ENCODE measurements at places on chromosomes 3 and 15.

GRCh38 chr3:39780352-39780751 is 29.1 kb upstream of the MYRIP start:
- DNase-seq: no peak

GRCh38 chr3:145384307-145384706 is 776.7 kb downstream of the PLOD2 start:
- no peak for DNase-seq

- no peak for DNase-seq
Measured at GRCh38 chr3:140553591-140553990, 124.3 kb upstream of the TRIM42 start.

DNA sequence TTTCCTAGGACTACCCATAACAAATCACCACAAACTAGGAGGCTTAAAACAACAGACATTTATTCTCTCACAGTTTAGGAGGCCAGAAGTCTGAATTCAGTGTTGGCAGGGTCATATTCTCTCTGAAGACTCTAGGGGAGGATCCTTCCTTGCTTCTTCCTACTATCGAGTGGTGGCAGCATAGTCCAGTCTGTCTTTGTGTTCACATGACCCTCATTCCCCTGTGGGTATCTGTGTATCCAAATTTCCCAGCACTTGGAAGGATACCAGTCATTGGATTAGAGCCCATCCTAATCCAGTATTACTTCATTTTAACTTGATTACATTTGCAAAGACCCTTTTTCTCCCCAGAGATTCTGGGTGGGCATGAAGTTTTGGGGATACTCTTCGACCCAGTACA is 63.8 kb downstream of the GMPS start:
- no peak for DNase-seq

GRCh38 chr15:52113235-52113634 is 660 bp upstream of the BCL2L10 start:
- no peak for DNase-seq

DNA sequence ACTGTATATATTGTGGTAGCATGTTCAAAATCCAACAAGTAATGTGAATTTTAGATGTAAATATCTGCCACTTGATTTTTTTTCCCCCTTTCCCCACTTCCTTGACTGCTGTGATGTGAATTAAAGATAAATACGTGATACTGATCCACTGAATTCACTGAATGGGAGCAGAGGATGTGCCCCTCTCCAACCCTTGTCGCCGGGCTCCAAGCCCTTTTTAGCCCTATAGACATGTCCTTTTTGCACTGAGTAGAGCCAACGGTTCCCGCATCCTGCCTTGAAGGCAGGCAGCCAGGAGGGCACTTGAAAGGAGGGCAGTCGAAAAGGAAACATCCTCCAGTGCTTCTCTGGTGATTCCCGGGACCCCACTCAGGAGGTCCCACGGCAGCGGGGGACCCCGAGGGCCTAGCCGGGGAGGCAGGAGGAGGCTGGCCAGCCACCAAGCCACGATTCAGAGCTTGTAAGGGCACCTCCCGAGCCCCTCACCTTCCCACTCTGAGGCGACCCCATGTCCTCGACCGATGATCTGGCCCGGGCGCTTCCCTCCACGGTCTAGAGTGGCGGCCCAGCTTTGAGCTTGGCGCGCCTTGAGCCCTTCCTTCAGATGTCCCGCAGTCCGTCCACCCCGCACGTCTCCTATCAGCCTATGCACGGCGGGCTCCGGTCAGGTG is 901 bp upstream of the MANF start:
- DNase-seq: no peak

DNA sequence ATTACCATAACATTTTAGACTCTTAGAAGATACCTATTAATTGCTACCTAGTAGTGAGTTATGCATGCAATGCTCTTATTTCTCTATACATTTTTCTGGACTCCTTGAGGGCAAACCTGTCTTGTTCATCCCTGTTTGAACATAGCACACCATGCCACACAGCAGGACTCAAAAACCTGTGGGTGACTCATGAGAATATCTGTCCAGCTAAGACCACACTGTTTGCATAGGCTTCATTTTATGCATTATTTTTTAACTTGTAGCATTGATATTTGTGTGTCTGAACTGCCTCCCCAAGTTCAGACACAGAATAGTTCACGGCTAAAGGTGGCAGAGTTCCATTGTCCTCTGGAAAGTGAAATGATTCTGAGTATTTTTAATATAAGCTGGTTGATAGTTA is 1.8 kb downstream of the LMCD1 start:
- DNase-seq: no peak

- no peak for DNase-seq
Measured at GRCh38 chr3:172290457-172290856, 157.8 kb downstream of the GHSR start.

DNA sequence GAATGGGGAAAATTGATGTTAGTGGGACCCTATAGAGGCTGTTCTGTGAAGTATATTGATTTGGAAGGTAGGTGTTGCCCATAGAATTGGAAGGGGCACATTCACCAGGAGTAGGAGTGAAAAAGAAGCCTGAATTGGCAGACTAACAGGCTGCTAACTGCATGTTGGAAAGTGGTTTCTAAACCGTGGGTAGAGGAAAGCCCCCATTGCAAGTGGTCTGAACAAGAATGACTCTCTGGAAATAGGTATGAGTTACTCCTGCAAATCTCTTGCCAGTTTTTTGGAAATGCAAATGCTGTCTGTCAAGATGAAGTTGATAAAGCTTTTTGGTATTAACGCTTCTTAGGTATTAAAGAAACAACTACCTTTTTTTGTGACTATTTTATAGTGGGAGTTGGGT is 3.5 kb downstream of the UBE2E1 start:
- no peak for DNase-seq

DNA sequence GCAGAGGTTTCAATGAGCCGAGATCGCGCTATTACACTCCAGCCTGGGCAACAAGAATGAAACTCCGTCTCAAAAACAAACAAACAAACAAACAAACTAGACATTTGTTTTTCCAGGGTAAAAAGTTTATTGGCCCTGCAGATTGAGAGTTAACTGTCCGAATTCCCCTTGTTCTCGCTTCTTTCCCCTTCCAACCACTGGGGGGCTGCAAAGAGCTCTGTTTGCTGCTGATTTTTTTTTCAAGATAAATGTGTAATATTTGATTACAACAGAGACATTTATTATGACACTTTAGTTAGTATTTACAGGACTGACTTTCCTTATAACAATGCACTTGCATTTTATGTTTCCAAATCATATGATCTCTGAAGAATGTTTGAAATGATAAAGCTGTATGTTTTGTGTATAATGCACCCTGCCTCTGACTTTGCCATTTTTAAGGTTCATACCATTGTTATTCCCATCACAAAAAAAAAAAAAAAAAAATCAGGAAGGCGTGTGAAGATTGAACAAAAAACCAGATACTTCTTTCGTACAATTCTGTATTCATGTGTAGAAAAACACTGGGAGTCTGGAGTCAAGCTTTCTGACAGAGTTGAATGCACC is 2.8 kb downstream of the CLSTN2 start:
- DNase-seq: no peak

DNA sequence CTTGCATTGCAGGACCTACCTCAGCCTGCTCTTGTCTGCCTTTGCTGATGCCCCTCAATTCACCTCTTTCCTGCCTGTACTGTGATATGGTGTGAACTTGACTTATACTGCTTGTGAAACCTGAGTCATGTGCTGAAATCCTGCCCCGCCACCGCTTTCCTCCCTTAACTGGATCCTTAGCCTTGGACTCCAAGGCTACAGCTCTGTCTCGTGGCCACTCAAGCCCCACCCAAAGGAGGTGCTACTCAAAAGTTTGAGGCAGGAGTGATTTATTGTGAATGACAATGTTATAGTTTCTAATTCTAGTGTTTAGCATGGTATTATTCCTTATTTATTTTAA is 56.1 kb downstream of the MYZAP start:
- no peak for DNase-seq

DNA sequence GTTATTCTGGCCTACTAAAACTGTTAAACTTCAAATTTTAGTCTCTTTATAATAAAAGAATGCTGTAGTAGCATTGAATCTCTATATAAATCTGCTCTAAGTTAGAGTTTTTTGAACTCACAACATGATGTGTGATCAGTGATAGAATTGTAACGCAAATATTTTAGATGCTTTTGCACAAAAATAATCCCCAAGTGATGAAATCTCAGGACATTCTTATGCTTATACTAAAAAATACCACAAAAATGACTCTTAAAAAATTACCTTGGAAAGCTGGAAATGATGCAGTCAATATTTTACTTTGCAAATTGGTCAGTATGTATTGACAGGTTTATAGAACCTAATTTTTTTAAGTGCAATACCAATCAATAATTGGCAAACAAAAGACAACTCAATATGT is 375.3 kb downstream of the TBC1D5 start:
- no peak for DNase-seq

DNA sequence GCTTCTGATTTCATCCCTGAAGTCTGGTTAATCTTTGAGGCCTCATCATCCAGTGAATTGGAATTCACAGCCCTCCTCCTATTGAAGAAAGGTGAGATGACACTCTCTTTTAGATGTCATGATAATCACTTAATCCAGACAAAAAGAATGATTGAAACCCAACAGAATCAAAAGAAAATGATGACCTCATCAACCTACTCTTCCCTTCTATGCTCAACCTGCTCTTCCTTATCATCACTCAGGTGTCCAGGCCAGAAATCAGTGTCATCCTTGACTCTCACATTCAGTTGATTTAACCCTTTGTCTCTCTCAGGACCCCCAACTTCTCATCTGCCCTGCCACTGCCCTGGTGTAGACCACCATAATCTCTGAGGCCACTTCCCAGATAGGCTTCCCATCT is 11.8 kb downstream of the PLA2G4E start:
- no peak for DNase-seq

DNA sequence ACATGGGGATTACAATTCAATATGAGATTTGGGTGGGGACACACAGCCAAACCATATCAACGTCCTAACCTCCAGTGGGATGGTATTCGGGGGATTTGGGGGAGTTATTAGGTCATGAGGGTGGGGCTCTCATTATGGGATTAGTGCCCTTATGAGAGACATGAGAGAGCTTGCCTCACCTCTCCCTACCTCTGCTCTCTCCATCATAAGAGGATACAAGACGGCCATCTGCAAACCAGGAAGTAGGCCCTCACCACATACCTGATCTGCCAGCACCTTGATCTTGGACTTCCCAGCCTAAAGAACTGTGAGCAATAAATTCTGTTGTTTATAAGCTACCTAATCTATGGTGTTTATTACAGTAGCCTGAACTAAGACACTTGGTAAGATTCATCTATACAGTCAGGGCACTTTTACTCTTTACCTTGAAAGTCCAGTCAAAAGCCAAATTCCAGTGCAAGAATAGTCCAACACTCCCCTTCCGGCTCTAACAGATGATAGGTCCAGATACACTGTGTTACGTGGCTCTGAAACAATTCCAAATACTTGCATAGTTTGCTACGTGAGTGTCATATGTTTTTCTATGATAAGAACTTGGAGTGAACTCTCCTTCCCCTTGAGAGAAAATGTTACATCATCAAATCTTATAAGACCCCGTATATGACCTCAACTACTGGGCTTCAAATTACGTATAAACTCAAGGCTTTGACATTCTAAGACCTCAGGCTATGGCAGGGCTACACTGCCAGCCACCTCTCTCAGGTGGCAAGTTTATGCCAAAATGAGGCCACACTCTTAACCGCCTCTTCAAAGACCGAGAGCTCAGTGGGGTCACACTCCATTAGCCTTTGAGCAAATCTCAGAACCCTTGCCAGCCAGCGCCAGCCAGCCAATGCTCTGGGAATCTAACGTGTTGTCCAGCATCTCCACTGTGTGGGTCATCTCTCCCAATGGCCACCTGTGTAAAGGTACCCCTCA is 129.9 kb downstream of the XXYLT1 start:
- no peak for DNase-seq

DNA sequence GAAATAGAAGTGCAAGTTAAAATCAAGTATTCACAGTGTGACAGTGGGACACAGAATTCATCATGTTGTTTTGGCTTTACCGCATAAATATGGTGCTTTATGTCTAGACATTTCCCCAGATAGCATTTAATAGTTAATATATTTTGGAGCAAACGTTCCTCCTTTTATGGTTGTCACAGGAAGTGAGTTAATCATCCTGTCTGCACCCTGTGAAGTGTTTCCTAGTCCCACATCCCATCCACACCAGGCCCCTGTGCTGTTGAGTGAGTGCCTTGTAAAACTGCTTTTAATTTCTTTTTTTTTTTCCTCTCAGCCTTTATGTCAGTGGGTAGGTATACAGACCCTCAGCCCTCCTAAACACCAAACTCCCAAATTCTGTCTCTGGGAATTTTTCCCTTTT is 393.7 kb downstream of the FEZF2 start:
- no peak for DNase-seq

GRCh38 chr3:177589911-177590381 is 392.7 kb upstream of the TBL1XR1 start:
- no peak for DNase-seq

- DNase-seq: no peak
Measured at GRCh38 chr3:126537730-126538281, 13.9 kb downstream of the CHST13 start.

- no peak for DNase-seq
Measured at GRCh38 chr3:13199006-13199776, 126.0 kb upstream of the IQSEC1 start.

- no peak for DNase-seq
Measured at GRCh38 chr3:195407531-195408409, 35.0 kb downstream of the ACAP2 start.

GRCh38 chr15:69359722-69360121 is 54.4 kb upstream of the KIF23 start:
- no peak for DNase-seq

- DNase-seq: no peak
Measured at GRCh38 chr3:41244620-41245336, 45.5 kb downstream of the CTNNB1 start.

GRCh38 chr3:104137116-104137515 is 1229.6 kb upstream of the ALCAM start:
- no peak for DNase-seq

GRCh38 chr3:45537616-45537969 is 57.0 kb upstream of the LIMD1 start:
- DNase-seq: no peak

GRCh38 chr3:127172211-127172610 is 20.7 kb upstream of the PRR23E start:
- no peak for DNase-seq

- DNase-seq: no peak
Measured at GRCh38 chr15:58257776-58258325, 119.7 kb downstream of the AQP9 start.

DNA sequence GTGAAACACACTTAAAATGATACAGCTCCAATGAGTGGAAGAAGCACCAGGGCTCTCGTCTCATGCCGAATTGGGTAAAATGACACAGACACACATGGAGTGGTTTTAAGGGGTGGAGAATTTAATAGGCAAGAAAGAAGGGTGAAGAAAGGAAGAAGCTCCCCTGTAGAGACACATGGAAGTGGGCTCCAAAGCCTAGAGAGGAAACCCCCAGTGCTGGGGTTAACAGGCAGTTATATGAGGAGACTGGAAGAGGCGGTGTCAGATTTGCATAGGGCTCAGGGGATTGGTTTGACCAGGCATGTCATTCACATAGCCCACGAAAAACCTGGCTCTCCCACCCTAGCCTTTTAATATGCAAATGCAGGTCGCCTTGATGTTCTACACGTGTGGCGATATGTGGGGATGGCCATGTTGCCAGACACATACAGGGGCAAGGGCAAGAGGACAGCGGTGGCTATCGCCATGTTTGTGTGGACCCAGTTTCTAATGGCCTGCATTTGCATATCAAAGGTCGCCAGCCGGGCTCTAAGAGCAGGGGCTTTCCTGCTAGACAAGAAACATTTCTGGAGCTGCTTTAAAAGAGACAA is 1.9 kb upstream of the DPH6 start:
- no peak for DNase-seq

- no peak for DNase-seq
Measured at GRCh38 chr15:59999612-60000112, 4.4 kb upstream of the FOXB1 start.

GRCh38 chr3:149717391-149718056 is 34.8 kb downstream of the COMMD2 start:
- DNase-seq: no peak
